ENCODE measurements at places on chromosomes 1 and 21. TPM values are rescaled to one million over a fixed set of nuclear protein-coding genes. Genes with fewer than 3 reads are reported as not detected.

PDZK1 gene
- total RNA-seq = 0.31 TPM

CFAP74 gene
- not detected for total RNA-seq

OR2L3 gene
- total RNA-seq = not detected

SGIP1 gene
- 118 TPM for total RNA-seq

SPRR2F gene
- total RNA-seq = not detected

LRRC7 gene
- total RNA-seq = 0.94 TPM

VCAM1 gene
- 9.6 TPM for total RNA-seq

NFASC gene
- total RNA-seq = 0.13 TPM

HSD11B1 gene
- not detected for total RNA-seq

KLHDC8A gene
- not detected for total RNA-seq

CLIC6 gene
- 0.40 TPM for total RNA-seq

DNA sequence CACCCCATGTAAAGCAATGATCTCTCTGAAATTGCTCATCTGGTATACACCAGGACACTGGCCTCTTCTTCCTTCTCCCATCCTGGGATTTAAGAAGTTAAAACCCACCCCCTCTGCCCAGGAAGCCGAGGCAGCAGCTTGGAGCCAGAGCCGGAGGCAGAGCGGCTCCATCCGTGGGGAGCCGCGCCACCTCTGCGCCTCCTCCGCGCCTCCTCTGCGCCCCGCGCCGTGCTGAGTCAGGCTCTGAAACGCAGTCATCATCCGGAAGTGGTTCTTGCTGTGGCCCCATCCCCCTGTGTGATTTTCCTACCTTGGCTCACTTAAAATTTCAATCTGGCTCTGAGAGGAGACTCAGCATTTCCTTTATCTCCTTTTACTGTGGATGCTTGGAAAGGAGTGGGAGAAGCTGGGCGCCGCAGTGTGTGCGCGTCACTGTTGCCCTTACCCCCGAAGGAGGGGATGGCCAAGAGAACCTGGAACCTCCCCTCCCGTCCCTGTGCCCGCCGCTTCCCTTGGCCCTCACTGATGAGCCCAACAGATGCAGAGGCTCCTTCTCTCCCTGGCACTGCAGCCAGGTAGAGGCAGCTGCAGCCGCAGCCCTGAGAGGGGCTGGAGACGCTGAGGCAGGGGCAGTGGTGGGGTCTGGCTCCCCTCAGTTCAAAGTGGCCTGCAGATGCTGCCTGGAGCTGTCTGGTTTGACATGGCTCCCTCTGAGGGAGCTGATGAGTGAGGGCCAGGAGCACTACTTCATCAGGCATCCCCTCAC lies 15.3 kb upstream of the NPHP4 start:
- no peak for DNase-seq

DNA sequence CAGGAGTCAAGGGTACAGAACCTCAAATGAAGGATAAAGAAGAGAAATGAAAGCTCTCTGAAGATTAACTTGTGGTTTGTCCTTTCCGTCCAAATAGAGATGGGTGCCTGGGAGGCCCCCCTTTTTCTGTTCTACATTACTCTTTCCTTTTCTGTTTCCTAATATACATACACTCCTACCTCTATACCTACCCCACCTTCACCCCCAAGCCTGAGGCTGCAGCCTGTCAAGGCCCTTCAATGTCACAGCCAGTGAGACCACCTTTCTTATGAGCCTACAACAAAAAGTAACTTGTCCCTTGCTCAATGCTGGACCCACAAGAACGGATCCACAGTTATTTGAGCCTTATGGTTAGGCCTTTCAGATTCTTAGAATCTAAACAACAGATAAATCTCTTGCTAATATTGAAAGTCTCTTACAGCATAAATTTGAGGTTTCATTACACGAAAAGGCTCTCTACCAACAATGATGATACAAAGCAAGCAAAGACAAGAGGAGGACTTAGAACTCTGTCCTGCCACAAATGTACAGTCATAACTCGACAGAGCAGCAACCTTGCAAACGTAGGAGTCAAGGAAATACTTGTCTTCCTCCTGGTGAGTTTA lies 4.1 kb upstream of the TRAF3IP3 start:
- DNase-seq = no peak

DNA sequence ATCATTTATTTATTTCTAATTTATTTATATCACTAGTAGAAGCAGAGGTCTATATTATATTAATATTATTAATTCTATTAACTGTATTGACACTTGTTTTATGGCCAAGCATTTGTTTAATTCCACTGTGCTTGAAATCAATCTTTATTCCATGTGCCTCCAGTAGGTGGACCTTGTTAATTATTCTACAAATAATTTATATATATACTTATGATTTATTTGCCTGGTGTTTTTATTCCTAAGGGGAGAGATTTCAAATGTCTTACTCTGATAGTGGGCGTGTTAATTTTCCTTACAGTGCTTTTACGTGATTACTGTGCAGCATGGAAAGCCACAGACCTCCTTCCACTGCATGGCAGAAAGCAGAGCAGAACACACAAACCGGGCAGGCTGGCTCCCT lies 17.5 kb upstream of the OR6N2 start:
- DNase-seq = no peak

- DNase-seq = no peak
These were observed 43.5 kb upstream of the NEK7 start for GRCh38 chr1:198113342-198113750.

DNA sequence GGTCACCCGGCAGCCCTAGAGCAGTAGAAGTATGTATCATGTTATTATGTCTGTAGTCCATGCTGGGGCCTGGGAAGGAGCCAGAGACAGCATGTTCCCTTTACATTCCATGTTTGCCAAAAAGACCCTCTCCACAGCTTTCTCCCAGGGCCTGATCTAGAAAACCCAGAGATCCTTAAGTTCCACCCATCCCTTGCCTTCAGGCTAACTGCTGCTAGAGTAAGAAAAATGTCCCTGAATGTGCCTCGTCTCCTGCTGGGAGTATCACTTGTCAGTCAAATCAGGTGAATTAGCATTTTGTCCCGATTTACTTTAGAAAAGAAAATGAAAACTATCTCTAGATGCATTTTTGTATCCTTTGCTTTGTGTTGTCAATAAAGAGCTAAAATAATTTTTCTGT lies 13.3 kb upstream of the MRPS14 start:
- DNase-seq = no peak

DNA sequence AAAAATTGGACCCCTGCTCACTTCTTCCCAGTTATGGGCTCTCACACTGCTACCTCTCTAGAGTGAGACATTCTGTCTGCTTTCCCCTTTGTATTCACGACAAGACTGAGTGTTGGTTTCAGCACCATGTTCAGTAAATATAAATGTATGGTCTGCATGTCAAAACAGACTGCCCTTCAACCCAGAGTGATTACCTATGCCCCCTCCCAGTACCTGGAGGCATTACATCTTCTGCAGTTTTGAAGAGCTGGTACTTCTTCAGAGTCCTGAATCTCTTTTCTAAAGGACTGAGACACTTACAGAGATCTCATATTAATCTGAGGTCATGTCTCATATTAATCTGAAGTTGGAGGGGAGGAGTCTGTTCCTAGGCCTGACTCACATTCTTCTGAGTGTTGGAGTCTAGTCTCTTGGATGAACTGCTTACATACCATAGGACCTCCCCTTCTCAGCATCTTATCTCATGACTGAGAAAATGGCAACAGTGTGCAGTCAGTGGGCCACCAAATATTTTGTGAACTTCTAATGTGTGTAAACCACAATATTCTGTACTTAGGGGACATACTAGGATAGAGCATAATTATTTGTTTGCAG lies 80.3 kb downstream of the RGL1 start:
- DNase-seq = no peak

DNA sequence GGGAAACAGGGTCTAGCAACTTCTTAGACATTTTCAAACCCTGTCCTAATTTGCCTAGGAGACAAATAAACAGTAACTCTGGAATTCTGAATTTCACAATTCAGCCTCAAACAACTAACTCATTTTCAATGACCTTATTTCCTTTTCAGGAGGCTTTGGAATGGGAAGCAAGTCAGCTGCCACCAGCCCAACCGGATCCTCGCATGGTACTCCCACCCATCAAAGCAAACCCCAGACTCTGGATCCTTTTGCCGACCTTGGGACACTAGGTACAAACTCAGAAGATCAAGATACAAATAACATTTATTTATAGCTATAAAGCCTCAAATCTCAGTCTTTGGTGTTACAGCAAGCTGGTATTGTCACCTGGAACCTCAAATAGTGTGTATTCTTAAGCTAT lies 18.9 kb upstream of the LEPR start:
- DNase-seq = no peak

DNA sequence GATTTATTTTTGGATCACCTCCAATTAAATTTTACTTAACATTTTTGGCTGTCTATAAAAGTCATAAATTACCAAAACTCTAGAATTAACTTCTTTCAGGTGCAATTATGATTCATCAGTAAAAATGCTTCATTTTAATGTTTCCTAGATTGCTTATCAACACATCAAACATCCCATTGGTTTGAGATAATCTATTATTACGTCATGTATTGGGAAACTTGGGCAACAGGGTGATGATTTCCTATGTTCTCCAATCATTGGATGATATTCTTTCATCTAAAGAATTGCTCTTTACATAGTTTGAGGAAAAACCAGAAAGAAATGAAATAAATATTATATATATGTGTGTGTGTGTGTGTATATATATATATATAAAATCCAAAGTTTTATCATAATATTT lies 76.8 kb upstream of the KCNJ6 start:
- DNase-seq = no peak

- no peak for DNase-seq
These were observed 52.1 kb downstream of the ELK4 start for GRCh38 chr1:205579711-205580110.

DNA sequence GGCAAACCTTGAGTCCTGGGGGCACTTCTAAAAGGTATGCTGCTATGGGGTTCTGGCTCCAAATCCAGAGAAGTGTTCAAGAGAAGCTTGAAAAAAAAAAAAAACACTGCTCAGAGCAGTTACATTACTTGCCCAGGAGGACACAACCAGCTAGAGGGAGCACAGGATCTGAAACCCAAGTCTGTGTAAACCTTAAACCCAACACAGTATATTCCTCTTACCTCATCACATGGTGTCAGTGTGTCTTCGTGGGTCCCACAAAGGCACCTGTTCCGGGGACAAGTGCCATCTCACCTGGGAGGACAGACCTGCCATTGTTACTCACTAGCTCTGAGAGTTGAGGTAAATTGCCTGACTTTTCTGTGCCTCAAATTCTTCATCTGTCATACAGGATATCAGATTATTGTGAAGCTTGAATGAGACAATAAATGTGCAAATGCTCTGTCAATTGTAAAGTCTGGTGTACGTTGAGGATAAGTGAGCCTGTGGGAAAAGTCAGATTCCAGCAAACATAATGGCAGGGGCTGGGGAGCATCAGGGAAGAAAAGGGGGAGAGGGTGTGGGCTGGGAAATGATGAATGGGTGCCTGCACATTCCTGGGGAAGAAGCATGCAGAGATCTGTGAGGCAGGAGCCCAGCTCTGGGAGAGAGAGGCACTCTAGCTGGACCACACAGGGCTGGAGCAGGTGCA lies 170.4 kb upstream of the ZC3H12A start:
- no peak for DNase-seq

- no peak for DNase-seq
These were observed 156.0 kb upstream of the TIAM1 start for GRCh38 chr21:31500071-31500470.

DNA sequence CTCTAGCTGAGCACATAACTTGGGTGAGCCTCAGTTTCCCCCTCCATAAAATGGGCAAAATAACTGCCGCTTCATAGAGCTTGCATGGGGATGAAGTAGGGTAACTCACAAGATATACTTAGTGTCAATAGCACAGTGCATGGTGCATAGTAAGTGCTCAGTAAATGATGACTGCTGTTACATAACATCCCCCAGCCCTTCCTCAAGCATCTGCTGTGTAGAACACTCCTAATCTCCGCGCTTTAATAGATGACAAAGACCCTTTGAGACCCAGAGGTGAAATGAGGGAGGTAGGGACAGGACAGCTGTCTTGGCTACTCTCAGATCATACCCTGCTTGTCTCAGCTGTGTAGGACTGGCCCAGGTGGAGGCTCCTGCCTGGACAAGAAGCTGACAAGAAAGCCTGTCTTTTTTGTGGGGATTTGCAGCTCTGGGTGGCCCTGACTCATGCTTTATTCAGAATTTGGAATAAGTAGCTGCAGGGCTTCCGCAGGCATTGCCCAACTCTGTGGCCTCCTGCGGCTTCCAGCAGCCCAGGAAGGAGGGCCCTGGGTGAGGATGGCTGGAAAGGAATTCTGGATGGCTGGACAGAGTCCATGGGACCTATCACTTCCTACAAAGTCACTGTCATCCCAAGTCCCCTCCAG lies 20.7 kb upstream of the PADI4 start:
- DNase-seq = no peak

GRCh38 chr1:151565502-151566189 lies 25.5 kb downstream of the TUFT1 start:
- no peak for DNase-seq

DNA sequence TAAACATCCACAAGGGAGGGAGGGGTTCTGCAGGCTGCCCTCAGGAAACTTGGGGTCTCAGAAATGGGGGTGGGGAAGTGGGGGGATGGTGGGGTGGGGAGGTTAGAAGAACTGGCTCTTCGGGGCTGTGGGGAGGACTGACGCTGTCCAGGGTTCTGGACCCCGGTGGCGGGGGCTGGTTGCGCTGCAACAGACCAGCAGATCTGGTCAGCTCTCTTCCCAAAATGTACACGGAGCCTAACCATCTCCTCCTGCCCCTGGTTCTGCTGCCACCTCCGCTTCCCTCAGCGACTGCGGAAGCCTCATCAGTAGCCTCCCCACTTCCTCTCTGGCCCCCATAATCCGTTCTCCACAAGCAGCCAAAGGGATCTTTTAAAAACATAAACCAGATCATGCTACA lies 29.3 kb upstream of the C1QA start:
- no peak for DNase-seq

DNA sequence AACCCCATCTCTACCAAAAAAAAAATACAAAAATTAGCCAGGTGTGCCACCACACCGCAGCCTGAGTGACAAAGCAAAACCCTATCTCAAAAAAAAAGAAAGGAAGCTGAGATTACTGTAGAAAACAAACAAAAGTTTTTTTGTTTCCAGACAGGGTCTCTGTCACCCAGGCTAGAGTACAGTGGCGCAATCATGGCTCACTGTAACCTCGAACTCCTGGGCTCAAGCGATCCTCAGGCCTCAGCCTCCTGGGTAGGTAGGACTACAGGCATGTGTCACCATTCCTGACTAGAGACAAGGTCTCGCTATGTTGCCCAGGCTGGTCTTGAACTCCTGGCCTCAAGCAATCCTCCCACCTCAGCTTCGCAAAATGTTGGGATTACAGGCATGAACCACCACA lies 2.8 kb upstream of the PYGO2 start:
- no peak for DNase-seq

- DNase-seq = no peak
These were observed 258.5 kb downstream of the FOXD2 start for GRCh38 chr1:47696404-47696736.

DNA sequence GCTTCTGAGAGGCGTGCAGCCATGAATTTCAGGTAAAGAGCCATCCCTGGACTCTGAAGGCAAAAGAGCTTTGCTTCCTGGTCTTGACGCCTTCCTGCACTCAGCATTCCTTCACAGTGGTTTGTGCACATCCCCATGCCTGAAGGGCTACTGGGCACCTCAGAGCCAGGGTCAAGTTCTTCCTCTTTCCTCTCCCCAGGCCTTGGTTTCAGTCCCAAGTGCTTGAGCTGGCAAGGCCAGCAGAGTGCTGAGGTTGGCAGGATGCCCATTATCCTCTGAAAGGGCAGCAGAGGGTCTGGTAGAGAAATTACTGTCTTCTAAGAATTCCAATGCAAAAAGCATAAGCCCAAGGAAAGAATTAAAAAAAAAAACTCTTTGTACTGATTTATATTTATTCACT lies 1064.9 kb downstream of the TTLL7 start:
- peak; percentile 85 for DNase-seq

GRCh38 chr1:214665606-214666110 lies 62.7 kb downstream of the CENPF start:
- DNase-seq = no peak
